NCI-H510A treated with DMSO at 0.1 percent for 48 hours (cell line): ENCODE measurements at places on chromosomes 13 and 19.

DNA sequence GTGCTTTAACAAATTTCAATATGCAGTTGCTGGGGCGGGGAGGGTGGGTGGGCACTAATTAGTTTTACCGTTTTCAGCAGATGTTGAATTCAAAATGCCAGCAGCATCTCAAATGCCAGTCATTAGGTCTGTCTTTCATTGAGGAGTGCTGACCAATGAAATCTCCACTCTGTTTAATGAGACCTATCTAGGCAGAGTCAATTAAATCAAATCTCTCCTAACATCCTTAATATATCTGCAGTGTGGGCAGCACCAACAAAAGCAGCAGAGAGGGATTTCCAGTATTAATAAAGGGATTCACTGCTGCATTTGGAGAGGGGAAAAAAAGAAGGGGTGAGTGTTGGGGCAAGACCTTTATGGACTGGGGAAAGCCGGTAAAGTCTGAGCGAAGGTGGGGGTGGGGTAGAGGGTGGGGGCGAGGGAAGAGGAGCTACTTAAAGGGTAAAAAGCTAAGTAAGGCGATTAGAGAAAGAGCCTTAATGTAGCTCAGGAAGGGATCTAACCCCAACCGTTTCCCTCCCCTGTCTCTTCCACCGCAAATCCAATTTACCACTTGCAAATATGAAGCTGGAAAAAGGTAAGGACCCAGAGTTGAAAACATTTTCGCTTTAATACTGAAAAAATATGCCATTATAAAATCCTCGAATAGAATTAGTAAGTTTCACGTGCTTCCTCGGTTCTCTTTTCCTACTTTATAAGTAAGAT is 4.5 kb downstream of the SLITRK1 start:
- no peak for DNase-seq

DNA sequence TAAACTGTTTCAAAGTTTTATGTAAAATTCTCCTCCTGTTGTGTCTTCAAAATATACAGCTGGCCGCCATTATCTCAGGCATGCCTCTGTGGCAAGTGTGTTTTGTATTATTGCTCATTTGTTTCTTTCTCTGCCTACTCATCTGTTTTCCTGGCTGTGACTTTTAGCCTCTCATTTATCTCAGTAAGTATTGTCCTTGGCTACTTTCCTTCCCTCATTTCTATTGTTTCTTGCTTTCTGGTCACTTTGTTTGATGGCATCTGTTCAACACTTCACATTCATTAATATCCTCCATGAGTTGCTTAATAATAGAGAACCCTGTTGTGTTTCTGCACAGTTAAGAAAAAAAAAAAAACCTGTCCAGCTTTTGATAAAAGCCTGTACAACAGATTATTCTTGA is 869.4 kb downstream of the PCDH17 start:
- no peak for DNase-seq

- no peak for DNase-seq
Measured at GRCh38 chr19:1811942-1812425, at the start of gene ATP8B3. Gene ATP8B3, minus strand, starts transcription at chr19:1812276. Its CDS starts 540 bp downstream, at chr19:1811736.

- peak; percentile 45 for DNase-seq
Measured at GRCh38 chr13:93289842-93290241, 63.2 kb downstream of the GPC6 start.
